ENCODE measurements at places on chromosomes 7 and 10.

DNA sequence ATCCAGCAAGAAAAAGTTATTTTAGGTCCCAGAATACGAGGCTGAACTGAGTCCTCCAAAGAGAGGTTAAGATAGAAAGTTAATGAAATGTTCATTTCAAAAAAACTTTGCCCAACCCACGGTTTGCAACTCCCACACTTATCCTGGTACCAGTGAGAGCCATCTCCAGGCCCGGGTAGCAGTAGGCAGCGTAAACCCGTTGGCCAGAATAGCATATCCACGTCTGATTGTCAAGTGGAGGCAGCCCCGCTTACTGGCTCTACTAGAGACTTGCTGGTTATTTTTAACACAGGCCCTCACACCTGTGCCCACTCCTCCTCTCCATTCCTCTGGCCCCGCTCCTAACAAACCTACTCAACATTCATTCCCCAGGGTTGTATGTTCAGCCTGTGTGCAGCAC lies 109.7 kb downstream of the HIP1 start:
- no peak for DNase-seq

- DNase-seq = no peak
Observed at GRCh38 chr7:38795593-38795992, 113.4 kb downstream of the VPS41 start.

DNA sequence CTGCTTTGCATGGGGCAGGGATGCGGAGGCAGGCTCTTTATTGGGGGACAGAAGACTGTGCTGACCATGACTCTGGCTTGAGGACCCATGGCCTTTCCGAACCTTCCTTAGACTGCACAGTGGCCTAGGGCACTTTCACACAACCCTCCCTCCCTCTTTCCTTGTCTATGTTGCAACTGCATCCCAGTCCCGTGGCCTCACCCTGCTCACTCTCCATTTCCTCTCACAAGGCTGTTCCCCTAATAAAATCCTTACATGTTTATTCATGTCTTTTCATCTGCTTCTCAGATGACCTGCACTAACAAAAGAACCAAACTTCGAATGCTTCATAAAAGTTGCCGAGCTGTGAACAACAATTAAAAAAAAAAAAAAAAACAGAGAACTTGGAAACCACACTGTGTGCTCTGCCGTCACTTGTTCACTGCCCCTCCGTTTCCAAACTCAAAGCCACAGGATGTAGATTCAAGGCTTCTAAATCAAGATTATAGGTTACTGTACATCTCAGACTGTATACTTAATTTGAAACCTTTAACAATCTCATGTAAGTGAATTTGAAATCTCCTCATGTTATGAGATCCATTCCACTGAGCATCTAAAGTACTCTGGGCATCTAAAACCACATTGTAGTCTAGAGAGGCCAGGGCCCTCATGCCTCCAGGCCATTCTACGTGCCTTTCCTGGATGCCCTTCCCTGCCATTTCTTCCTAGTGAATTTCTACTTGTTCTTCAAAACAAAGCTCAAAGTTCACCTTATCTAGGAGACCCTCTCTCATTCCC lies 265.9 kb downstream of the SNX13 start:
- DNase-seq = no peak

GRCh38 chr7:141234335-141235105 lies 160.7 kb downstream of the TMEM178B start:
- DNase-seq = no peak

DNA sequence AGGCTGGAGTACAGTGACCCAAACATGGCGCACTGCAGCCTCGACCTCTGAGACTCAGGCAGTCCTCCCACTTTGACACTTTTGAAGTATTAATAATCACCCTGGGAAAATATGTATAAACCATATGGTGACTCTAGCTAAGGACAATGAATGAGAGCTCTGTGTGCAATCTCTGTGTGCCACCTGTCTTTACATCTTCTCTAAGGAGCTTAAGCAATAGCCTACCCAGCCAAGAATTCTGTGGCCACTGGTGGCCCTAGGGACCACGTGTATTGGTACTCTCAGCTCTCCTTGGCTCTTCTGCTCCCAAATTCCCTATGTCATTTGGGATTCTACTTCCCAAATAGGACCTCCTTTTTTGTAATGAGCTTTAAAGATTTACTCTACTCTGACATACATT lies 23.7 kb downstream of the FGF8 start:
- no peak for DNase-seq

- no peak for DNase-seq
Observed at GRCh38 chr10:119041326-119041725, 11.8 kb downstream of the NANOS1 start.

- no peak for DNase-seq
Observed at GRCh38 chr10:119737823-119738222, 12.0 kb downstream of the INPP5F start.

- no peak for DNase-seq
Observed at GRCh38 chr7:82506702-82507101, 63.1 kb upstream of the CACNA2D1 start.

DNA sequence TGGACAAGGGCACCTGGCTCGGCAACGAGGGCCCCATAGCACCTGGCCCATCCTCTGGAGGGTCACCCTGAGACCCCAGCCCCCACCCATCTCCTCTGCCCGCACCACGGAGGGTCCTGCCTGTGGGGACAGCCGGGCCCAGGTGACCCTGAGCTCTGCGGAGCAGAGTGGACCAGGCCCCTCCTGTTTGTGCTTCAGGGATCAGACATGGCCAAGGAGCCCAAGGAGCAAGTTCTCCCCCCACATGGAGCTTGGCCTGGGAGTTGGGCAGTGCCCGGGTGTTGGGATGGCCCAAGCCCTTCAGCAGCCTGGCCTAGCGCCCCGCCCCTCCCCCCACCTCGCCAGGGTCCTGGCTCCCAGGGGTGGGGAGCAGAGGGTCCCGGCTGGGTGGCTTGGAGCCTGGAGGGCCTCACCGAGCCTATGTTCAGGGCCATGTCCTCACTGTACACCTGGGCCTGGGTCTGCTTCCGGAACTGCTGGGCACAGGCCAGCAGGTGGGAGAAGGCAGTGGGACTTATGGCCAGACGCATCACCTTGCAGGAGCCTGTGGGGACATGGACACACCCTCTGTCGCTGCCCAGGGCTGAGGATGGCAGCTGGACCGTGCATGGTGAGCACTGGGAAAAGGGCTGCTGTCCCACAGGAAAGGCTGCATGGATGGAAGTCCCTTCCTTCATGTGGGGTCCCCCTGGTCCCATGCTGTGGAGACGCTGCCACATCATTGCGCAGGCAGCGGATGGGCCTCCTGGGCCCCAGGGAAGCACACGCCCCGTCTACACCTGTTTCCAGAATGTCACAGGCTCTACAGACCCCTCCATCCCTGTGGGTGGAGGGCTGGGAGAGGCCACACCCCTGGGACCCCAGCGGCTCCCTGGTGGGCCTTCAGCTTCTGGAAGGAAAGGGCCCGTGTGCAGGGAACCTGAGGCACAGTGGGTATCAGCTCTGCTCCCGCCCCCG lies 49.2 kb upstream of the NKX6-2 start:
- DNase-seq = no peak

DNA sequence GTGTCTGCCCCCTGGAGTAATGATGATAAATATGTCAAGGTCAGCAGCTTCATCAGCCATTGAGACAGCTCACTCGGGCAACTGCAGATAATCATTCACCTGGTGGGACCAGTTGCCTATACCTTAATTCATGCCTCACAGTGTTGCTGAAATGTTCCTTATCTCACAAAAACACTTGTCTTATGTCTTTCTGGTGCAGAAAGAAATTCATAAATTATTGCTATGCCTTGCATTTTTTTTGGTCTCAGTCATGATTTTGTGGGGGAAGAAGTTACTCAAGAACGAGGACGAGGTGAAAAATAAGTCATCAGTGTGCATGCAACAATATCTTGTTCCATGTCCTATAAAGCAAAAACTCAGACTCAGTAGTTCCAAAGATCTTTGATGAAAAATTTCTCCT lies 16.0 kb downstream of the TRIL start:
- DNase-seq = no peak

DNA sequence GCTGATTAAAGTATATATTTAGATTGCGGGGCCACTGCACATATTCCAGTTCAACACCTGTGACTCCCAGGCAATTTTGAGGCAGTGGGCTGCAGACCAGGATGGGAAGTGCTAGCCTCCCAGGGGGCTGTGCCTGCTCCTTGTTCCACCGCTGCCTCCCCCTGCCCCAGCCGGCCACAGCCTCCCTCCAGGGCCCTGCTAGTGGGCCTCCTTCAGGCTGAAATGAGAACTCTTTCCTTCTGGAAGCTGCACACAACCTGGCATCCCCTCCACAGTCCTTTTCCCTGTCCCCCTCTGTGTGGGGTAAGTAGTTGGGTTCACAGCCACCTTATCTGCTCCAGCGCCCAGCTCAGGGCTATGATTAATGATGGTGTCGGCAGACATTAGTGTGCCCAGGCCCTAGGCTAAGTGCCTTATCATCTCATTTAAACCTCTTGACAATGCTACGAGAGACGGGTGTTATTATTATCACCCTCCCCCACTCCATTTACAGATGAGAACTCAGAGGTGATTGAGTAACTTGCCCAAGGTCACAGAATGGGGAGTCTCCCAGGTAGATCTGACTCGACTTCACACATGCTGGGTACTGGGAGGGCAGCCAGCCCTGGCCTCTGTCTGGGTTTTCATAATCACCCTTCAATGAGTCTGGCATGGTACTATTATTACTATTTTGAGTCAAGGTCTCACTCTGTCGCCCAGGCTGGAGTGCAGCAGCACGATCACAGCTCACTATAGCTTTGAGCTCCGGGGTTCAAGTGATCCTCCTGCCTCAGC lies 10.8 kb upstream of the SFRP5 start:
- no peak for DNase-seq

DNA sequence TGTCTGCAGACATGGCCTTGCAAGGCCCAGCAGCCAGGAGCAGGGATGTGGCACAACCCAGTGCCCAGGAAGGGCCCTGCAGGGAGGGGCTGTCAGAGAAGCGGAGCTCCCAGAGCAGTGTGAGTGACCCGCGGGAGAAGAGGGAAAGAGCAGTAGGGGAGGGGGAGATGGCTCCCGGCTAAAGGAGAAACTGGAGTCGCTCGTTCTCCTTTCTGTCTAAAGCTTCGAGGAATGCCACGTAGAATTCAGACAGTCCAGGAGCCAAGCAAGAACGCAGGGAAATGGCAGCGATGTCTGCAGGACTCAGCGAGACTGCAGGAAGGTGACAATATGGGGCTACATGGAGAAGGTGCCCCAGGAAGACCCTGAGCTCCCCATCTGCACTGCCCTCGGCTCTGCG lies 22.4 kb upstream of the HABP2 start:
- no peak for DNase-seq

GRCh38 chr10:117863771-117864170 lies 183.0 kb downstream of the RAB11FIP2 start:
- DNase-seq = no peak

DNA sequence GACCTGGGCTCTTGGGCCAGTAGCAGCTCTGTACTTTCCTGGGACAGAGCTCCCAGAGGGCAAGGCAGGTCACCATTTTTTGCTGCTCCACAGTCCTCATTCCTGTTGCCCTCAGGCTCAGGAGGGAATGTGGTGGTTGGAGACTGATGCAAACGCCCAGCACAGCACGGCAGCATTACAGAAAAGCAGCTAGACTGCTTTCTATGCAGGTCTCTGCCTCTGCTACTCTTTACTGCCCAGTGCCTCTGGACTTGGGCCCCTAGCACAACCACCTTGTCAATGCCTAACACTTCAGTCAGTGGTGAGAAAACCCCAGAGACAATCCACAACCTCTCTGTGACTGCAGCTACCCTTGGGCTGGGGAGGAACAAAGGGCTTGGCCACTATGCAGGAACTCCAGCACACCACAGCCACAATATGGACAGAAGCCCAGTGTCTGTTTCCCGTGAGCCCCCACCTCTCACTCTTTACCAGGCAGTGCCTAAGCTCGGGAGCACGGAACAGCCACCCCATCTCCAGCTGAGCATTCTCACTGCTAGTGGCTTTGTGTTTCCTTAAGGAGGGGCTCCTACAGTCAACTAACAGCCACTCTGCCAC lies 790.6 kb downstream of the PCDH15 start:
- no peak for DNase-seq

DNA sequence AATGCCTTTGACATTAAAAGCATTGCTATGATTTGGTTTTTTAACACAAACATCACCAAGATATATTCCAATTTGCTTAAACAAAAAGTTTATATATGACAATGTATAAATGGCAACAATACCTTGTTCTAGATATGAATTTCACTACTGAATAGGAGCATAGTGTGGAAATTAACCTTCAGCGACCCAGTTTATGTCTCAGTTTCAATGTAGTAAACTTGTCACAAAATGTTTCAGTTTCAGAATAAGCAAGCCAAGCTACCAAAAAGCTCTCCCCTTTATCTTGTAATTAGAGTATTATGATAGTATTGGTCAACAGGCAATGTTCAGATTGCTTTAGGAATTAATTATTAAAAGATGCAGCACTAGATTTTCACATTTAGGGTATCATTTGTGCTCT lies 99.6 kb upstream of the PCDH15 start:
- DNase-seq = no peak

- DNase-seq = no peak
Observed at GRCh38 chr7:234708-235553, 42.6 kb downstream of the FAM20C start.

DNA sequence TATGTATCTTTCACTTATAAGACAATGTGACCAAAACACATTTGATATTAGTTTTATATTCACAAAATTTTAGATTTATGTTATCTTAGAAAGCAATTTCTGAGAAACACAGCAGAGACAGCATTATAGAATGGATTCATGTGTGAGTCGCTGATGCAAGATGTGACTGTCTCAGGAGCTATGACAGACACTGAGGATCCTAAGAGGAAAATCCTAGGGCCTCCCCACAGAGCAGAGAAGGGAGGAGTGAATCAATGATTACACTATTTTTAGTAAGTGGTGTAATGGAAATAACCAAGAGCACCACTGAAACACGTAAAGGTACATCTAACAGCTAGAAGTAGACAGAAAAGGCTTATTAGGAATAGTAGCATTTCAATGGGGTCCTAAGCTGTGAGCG lies 204.0 kb upstream of the PTN start:
- no peak for DNase-seq

GRCh38 chr10:101624526-101625102 lies 36.5 kb downstream of the DPCD start:
- no peak for DNase-seq

DNA sequence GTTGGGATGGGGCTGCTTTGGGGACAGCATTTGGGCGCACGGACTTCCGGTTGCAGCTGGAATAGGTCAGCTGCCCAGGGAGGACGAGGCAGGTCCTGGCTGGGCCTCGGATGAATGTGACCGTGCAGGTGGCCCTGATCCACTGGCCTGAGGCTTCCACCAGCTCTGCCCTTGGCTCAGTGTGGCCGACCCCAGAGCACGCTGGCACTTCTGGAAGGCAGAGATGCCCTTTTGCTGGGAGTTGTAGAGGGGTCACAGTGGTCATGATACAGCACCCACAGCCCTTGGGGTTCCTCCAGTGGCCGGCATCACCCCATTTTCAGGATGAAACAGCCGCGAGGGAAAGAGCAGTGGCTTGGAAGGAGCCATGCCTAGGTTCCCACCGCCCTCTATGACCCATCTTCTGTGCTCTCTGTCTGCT lies 19.0 kb downstream of the ADCY1 start:
- no peak for DNase-seq

GRCh38 chr7:93146472-93147141 lies 1.6 kb downstream of the SAMD9L start:
- no peak for DNase-seq

- no peak for DNase-seq
Observed at GRCh38 chr7:131899271-131900030, 343.0 kb upstream of the PODXL start.

- DNase-seq = no peak
Observed at GRCh38 chr7:38846280-38846679, 62.7 kb downstream of the VPS41 start.

Measured in NCI-H526 treated with DMSO at 0.1 percent for 48 hours (cell line).